Smooth muscle cell of bladder (primary cell): ENCODE measurements at places on chromosomes 11 and 22. TPM values are rescaled to one million over a fixed set of nuclear protein-coding genes. Genes with fewer than 3 reads are reported as not detected.

Gene ACRV1
- total RNA-seq = not detected in 2 replicates

Gene C11orf42
- not detected in 2 replicates for total RNA-seq

Gene IL10RA
- not detected in 2 replicates for total RNA-seq

Gene ZNF215
- 3.1 and 4.3 TPM in 2 replicates for total RNA-seq

Gene C11orf97
- total RNA-seq = not detected in 2 replicates

Gene ZW10
- total RNA-seq = 15.5 and 16.9 TPM in 2 replicates

Gene DMC1
- total RNA-seq = 2.7 and 3.1 TPM in 2 replicates

Gene CCDC116
- 0.14 and 0.18 TPM in 2 replicates for total RNA-seq

Gene SYT13
- total RNA-seq = not detected in 2 replicates

Gene ST14
- under 0.01 and 0.14 TPM in 2 replicates for total RNA-seq

Gene C11orf16
- not detected in 2 replicates for total RNA-seq

Gene CRACR2B
- total RNA-seq = 0.14 and 0.65 TPM in 2 replicates

Gene ANKK1
- under 0.01 TPM in 1 of 2 replicates, not detected in the other for total RNA-seq
